ENCODE measurements at places on chromosomes 1 and 21. TPM values are rescaled to one million over a fixed set of nuclear protein-coding genes. Genes with fewer than 3 reads are reported as not detected.

GRCh38 chr1:70807088-70807664, 240.4 kb downstream of the PTGER3 start:
- no peaks in the 10 kb centered on the region for H3K36me3 ChIP-seq
- H3K4me3 ChIP-seq: no peak overlapping the region
- no peaks in the 10 kb centered on the region for H3K4me1 ChIP-seq
- no peaks in the 10 kb centered on the region for H3K27me3 ChIP-seq

- peaks cover 36% of the 10 kb centered on the region for H3K4me1 ChIP-seq
- no peak overlapping the region for H3K4me3 ChIP-seq
- H3K36me3 ChIP-seq: peaks cover 7% of the 10 kb centered on the region
- no peaks in the 10 kb centered on the region for H3K27me3 ChIP-seq
- no peak overlapping the region for H3K27ac ChIP-seq
Observed at GRCh38 chr1:44636083-44636687, 38.1 kb downstream of the TMEM53 start.

DNA sequence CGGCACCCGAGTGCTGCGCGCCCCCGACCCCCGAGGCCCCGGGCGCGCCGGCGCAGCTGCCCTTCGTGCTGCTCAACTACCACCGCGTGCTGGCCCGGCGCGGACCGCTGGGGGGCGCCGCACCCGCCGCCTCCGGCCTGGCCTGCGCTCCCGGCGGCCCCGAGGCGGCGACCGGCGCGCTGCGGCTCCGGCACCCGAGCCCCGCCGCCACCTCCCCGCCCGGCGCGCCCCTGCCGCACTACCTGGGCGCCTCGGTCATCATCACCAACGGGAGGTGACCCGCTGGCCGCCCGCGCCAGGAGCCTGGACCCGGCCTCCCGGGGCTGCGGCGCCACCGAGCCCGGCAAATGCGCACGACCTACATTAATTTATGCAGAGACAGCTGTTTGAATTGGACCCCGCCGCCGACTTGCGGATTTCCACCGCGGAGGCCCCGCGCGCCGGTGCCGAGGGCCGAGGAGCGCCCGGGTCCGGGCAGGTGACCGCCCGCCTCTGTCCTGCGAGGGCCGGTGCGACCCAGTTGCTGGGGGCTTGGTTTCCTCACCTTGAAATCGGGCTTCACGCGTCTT, 49.0 kb downstream of the SIM2 start:
- peaks cover 27% of the 10 kb centered on the region for H3K4me1 ChIP-seq
- DNase-seq: peak; percentile 51
- H3K27me3 ChIP-seq: peaks cover 27% of the 10 kb centered on the region
- peak overlapping the region; percentile 47 for H3K4me3 ChIP-seq
- H3K36me3 ChIP-seq: no peaks in the 10 kb centered on the region

DNA sequence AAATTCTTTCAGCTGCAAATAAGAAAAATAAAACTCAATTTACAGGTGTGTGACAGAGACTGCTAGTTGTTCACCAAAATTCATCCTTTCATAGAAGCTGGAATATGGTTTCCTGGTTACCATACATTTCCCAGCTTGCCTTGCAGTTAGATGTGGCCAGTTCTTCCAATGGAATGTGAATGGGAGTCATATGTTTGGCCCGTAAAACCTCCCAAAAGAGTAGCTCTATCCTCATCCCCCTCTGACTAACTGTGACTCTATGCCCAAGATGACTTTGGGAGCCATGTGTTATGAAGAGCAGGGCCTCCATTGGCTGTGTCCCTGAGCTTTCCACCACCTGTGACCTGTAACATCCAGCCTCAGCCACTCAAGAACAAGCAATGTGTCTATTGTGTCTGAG, 90.6 kb upstream of the NGF start:
- no peak for DNase-seq
- H3K4me3 ChIP-seq: no peak overlapping the region
- no peaks in the 10 kb centered on the region for H3K27me3 ChIP-seq
- no peaks in the 10 kb centered on the region for H3K36me3 ChIP-seq
- H3K27ac ChIP-seq: no peak overlapping the region

GRCh38 chr1:162550925-162551324, 10.6 kb upstream of the UAP1 start:
- no peaks in the 10 kb centered on the region for H3K27me3 ChIP-seq
- no peak overlapping the region for H3K4me3 ChIP-seq
- H3K27ac ChIP-seq: no peak overlapping the region

UBXN10 gene
- 1.3 TPM for polyA plus RNA-seq

SLFNL1 gene
- polyA plus RNA-seq: 0.73 TPM

IFI44L gene
- polyA plus RNA-seq: not detected

CHAF1B gene
- polyA plus RNA-seq: 5.0 TPM

Measured in cardiac muscle cell (in vitro differentiated cells and primary cell).